ENCODE measurements at places on chromosomes 4 and X.

- no peak for DNase-seq
These were observed 811 bp downstream of the SRD5A3 start for GRCh38 chr4:55346851-55347255.

DNA sequence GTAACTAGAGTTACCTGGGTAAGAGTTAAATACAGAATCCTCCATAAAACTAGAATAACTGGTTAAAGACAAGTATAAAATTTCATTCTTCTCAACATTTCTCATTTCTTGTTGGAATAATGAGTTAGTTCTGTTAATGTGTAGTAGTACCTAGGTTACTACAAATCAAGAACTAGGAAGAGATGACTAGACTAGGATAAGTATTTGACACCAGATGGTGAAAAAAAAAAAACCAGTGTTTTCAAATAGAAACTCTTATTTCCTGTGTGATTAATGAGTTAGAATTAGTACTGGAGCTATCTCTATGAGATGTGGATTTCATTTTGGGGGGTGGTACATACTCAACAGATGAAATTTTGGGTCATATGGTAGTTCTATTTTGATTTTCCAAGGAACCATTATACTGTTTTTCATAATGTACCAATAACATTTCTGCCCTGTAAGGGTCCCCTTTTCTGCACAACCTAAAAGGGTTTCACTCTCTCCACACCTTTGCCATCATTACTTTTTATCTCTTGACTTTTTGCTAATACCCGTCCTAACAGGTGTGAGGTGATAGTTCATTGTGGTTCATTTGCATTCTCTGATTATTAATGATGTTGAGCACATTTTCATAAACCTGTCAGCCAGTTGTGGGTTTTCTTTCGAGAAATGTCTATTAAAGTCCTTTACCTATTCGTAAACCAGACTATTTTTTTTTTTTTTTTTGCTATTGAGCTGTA, 1.7 kb upstream of the VCX start:
- no peak for DNase-seq

- no peak for DNase-seq
These were observed 2.1 kb downstream of the PLCXD1 start for GRCh38 chrX:283115-283845.

DNA sequence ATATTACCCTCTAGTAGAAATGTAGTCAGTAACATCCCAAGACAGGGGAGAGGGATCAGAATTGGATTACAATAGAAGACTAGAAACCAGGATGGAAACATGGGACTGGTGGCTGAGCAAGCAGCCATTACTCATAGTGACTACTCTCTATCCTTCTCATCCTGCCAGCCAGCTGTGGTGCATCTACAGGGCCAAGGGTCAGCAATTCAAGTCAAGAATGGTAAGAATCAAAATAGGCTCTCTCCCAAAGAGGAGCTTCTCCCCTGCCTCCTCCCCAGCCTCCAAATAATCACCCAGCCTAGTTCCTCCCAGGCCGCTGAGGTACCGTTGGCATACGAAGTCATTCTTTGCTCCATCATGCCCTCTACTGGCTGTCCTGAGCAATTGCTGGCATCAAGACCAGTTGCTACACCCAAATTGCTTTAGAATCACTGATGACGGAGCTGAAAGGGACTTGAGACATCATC, 19.4 kb downstream of the AWAT2 start:
- DNase-seq: peak; percentile 38

- no peak for DNase-seq
These were observed 131.8 kb downstream of the SPOCK3 start for GRCh38 chr4:167102475-167102874.

DNA sequence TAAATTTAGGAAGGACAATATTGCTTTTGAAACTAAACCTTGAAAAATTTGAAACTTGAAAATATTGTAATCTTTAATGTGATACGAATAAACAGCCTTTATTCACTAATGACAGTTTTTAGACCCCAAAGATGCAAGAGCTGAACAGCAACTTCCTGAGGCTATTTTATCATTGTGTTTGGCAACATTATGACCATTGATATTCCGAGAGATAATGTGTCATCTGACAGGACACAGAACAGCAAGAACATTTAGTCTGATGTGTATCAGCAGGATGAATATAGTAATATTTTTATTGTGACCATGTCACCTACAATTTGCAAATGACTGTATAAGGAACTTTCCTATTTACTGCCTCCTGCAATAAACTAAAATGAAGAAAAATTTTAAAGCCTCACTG, 316.0 kb downstream of the ADAM29 start:
- DNase-seq: no peak

DNA sequence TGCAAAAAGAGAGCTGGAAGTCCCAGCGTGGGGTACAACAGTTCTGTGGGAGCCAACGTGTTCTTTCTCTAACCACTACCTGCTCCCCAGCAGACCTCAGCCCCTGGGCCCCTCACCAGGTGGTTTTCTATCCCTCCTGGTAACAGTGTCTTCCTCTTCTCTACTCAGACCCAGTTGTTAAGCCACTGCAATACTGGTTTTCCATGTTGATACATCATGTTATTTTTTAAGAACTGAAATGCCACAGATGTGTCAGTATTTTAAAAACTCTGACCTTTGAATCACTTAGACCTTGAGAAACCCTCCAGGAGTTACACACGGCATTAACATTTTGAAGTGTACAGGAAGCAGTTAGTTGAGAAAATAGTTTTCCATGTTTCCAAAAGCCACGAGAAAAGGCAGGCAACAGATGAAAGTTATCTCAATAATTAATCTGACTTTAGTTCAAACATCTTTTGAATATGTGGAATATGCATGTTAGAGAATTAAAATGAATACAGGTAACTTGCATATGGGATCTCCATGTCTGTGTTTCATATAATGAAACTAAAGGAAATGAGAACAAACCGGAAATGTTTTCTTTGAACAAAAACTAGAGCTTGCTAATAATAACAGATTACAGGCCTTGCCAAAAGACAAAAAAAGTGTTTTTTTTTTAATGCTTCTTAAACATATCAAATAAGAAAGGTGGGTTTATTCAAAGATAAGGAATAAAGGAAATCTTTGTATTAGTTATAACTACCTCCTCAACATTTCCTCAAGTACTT, 108.8 kb downstream of the ZNF827 start:
- DNase-seq: no peak

DNA sequence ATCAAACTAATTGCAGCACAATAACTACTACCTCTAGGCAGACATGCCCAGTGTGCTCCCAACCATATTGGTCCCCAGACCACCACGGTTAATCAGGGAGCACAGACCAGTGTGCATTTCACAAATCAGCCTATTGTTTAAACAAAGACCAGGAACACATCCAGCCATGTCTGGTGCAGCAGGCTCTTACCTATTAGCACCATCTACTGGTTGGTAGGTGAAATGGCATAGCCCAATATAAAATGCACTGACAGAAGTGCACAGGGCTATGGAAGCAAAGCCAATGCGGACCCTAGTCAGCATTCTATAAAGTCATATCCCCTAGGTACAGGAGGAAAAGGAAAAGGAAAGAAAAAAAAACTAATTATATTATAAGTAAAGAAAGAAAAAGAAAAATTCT, 15.5 kb upstream of the CYLC1 start:
- peak; percentile 61 for DNase-seq

All from NCI-H1105 treated with DMSO at 0.1 percent for 48 hours (cell line).